ENCODE measurements at places on chromosomes 7 and 10. TPM values are rescaled to one million over a fixed set of nuclear protein-coding genes. Genes with fewer than 3 reads are reported as not detected.

SMO gene
- total RNA-seq = 20.1 TPM

NXPH1 gene
- not detected for total RNA-seq

PTPN12 gene
- 58.8 TPM for total RNA-seq

SEMA4G gene
- total RNA-seq = 4.7 TPM

DNA sequence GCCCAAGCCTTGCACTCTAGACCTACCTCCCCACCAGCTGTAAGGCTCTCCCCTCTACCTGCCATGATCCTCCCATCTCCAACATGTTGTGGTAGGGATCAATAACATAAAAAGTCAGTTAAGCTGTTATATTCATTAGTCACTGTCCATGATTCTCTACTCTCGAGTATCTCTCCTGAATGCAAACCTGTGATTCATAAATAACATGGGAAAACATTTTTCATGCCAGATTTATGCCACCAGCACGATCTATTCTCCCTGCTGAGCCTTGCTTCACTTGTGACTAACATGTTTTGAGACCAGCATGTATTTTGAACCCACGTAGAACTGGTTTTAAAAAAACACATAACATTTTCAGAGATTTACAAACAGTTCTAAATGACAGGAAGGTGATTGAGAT, 30.3 kb downstream of the TMEM168 start:
- no peak for DNase-seq
